ENCODE measurements at places on chromosomes 4 and X.

DNA sequence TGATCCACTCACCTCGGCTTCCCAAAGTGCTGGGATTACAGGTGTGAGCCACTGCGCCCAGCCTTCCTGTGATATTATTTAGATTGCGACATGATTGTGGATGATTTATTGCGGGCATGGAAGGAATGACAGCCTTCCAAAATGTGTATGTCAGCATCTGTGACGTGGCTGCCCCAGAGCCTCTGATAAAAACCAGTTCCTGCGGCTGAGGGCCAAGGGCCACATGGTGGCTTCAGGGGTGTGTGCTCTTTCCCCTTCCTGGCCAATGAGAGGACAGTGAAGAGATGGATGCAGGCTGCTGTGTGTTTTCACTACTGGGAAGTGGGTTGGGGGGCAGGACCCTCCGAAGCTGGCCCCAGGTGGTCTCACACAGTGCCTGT is 57.4 kb upstream of the HGFAC start:
- no peak for DNase-seq

DNA sequence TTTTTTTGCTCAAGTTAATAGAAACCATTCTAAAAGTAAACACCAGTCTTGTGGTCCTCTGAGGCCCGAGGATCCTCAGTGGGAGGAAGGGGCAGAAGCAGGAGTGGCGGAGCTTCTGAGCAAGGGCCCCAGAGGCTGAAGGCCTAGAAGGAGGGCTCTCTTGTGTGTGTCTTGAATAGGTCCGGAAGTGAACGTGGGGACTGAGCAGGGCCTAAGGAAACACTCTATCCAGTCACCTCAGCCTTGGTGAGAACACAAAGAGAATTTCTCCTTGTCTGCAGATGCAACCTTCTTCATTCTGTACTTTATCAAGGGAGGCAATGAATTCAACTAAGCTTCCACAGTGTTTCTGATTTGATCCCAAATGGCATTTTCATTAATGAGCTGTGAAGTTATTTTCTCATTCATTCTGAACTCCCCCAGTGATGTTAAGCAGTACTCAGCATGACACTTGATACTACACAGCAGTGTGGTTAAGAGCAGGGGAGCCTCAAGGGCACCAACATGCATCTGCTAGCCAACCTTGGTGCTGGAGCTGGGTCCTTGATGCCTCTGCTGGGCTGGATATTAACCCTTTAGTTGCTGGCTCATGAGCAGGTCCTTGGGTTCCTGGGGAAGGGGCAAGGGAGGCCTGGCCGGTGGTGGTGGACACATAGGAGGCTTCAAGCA is 64.7 kb downstream of the RBM47 start:
- no peak for DNase-seq

DNA sequence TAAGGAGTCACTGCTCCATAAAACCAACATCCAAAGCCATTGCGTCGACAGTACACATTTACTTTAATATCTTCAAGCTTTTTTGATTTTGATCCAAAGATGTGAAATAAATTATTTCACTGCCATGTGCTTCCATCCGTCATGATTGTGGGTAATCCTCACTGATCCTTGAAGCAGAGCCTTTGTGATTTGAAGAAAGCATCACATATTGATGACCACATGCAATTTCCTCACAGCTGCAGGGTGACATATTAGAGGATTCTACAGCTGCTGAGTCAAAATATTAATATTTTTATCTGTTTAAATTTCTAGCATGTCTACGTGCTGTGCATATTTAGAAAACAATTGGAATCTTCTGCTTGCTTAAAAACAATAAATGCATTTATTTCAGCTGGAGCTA is 196.8 kb upstream of the ANXA3 start:
- DNase-seq: no peak

GRCh38 chrX:46849933-46850332 is 13.1 kb downstream of the RP2 start:
- DNase-seq: no peak

- no peak for DNase-seq
Measured at GRCh38 chr4:142314686-142315085, 531.4 kb downstream of the INPP4B start.

GRCh38 chrX:108304210-108304609 is 134.0 kb downstream of the COL4A6 start:
- DNase-seq: no peak

- DNase-seq: no peak
Measured at GRCh38 chr4:75696581-75696980, 23.4 kb upstream of the G3BP2 start.

- no peak for DNase-seq
Measured at GRCh38 chr4:102503301-102503746, 2.2 kb downstream of the NFKB1 start.

DNA sequence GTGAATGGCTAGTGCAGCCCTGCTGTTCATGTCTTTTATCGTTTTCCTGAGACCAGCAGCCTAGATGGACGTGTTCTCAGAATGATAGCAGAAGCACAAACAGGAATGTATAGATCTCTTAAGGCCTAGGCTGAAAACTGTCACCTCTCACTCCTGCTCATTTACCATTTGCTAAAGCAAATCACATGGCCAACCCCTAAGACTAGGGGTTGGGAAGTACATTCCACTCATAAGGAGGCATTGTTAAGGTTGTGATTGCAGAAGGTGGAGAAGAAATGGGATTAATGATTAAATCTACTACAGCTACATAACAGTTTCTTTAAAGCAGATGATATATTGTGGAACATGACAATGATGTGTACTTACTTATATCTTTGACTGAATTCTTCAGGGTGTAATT is 536.8 kb upstream of the FTHL17 start:
- no peak for DNase-seq

DNA sequence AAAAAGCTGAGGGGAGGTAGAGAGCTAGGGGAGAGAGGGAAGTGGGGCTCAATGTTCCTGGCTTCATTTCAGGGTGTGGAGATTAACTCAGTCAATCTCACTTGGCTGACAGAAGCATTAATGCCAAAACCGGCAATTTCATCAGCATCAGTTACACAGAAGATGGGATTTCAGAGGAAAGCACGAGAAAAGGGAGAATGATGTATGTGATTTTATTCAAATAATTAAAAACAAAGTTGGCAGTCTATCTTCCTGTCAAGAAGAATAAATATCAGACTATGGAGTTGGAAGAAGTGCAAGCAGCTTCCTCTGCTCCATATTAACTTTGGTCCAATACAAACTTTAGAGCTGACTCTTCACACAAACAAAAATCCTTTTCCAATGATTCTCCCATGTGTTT is 29.6 kb upstream of the HCCS start:
- no peak for DNase-seq

- DNase-seq: no peak
Measured at GRCh38 chr4:117491516-117491915, 406.1 kb upstream of the TRAM1L1 start.

GRCh38 chr4:43959976-43960375 is 488.6 kb downstream of the KCTD8 start:
- DNase-seq: no peak
